Kidney capillary endothelial cell (primary cell): ENCODE measurements at places on chromosomes 16 and 17.
A peak's percentile ranks its signal among the peaks of the same experiment; 100 is the strongest.

DNA sequence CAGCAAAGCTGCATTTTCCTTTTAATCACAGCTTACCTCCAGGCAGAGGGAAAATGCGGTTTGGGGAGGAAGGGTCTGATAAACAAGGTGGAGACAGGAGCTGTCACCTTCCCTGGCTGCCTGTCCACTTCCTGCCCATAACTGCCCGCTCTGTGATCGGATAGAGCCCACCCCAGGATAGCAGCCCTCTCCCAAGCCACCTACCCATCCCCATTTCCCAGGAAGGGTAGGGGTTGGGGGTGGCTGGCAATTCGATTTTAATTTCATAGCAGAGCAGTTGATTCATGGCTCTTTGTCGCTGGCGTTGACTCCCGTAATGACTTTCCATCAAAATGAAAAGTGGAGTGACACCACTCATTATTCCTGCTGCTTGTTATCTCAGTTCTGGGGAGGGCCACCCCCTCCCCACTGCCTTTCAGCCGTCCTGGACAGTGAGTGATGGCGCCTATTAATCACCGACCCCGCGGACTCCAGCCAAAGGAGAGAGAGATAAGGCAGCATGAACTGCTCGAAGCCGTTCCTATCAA lies 11.2 kb downstream of the CDK5RAP3 start:
- DNase-seq = no peak

DNA sequence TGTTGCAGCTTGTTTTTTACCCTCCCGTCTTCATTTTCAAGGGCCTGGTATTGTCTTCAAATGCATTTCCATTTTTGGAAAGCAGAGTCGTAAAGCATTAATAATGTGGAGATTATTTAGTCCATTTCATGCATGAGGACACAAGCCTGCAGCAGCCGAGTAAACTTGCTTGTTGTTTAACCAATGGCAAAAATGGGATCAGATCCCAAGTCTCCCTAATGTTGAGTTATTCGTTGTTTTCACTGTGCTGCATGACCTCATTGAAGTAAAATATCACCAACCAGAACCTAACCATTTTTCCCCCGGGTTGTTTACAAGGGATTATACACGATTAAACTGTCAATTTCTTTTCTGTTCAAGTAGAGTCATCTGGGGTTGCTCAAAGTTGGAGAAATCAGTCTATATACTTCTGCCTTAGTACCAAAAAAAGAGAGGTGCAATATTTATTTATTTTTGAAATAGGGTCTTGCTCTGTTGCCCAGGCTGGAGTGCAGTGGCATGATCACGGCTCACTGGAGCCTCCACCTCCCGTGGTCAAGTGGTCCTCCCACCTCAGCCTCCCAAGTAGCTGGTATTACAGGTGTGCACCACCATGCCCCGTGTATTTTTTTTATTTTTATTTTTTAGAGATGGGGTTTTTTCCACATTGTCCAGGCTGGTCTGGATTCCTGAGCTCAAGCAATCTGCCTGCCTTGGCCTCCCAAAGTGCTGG lies 12.4 kb downstream of the AMZ2 start:
- no peak for DNase-seq

GRCh38 chr16:4981473-4981872 lies 23.3 kb downstream of the SEC14L5 start:
- no peak for DNase-seq

GRCh38 chr16:3474136-3474779 lies 21.0 kb downstream of the C16orf90 start:
- no peak for DNase-seq

- no peak for DNase-seq
Observed at GRCh38 chr16:75742424-75743047, 16.2 kb upstream of the CPHXL start.

GRCh38 chr17:78741644-78742284 lies 40.3 kb downstream of the CYTH1 start:
- no peak for DNase-seq

GRCh38 chr17:353838-354234 lies 1.2 kb upstream of the RPH3AL start:
- DNase-seq = no peak

DNA sequence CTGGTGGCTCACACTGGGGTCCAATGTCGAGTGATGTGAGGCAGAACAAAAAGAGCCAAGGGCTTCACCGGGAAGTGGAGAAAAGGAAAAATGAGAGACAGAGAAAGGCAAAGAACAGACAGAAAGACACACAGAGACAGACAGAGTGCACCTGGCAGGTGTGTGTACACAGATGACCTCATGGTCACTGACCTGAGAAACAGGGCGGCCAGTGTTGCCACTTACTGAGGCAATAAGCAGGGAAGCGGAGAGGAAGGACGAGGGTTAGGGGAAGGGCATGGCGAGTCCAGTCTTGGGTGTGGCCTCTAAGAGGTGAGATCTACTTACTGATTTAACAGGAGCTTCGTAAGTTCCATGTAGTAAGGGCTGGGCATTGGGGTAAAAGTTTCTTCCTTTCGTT lies 7.5 kb downstream of the GINS2 start:
- no peak for DNase-seq

GRCh38 chr17:77875881-77876509 lies 82.5 kb upstream of the TNRC6C start:
- DNase-seq = no peak

GRCh38 chr17:5330981-5331380 lies 48.9 kb downstream of the RABEP1 start:
- DNase-seq = peak; percentile 2

DNA sequence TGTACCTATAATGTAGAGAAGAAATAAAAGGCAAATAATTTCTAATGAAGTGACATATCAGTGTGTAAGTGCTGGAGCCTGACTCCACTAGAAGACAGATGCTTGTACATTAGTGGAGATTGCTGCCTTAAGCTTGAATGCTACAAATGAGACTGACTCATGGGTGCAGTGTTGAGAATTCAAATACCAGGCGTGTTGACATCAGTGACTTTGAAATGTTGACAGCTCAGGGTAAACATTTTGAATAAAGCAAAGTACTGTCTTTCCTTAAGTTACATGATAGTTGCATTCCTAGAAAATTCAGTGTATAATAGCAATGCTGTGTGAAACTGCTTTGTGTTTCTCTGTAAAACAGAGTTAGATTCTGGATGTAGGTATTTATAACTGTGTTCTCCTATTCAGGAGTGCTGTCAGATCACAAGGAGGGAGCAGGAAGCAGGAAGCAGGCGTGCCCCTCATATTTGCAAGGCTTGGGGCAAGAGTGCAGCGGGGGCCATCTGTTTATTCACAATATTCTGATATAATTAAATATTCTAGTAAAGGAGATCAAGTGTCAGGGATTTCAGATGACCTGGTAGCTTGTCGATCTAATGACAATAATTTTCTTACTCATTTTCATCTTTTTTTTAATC lies 119.0 kb downstream of the SPECC1 start:
- DNase-seq = no peak

DNA sequence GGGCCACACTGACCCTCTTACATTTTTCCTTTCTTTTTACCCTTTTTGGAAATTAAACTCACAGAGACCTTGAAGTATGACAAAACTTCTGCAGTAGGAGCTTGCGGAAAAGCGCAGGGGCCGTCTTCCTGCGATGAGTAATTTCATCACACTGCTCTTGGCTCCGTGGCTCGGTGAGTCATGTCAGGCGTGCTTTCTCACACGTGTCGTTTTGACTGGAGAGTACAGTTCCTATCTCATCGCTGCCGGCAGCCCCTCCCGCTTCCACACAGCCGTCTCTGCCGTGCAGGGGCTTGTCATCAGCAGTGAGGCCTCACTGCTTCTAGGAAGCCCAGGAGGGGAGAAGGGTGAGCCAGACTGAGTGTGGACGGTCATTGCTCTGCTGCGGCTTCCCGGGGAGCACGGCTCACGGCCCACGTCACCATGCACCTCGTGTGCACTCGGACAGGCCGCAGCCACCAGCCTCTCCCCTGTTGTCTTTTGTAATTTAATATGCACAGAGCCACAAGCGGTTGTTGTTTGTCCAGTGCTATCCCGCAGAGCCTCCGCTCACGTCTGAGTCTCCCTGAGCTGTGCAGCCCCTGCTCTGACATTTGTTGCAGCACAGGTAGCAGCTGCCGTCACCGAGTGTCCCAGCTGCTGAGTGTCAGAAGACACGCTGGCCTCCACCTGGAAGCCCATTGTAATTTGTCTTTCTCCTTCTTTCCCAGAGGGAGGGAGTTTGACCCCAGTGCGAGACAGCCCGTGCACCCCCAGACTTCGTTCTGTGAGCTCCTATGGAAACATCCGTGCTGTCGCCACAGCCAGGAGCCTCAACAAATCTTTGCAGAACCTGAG lies 99.4 kb upstream of the CHMP6 start:
- peak; percentile 97 for DNase-seq

GRCh38 chr17:51120357-51120738 lies 320 bp downstream of the SPAG9 start:
- no peak for DNase-seq

DNA sequence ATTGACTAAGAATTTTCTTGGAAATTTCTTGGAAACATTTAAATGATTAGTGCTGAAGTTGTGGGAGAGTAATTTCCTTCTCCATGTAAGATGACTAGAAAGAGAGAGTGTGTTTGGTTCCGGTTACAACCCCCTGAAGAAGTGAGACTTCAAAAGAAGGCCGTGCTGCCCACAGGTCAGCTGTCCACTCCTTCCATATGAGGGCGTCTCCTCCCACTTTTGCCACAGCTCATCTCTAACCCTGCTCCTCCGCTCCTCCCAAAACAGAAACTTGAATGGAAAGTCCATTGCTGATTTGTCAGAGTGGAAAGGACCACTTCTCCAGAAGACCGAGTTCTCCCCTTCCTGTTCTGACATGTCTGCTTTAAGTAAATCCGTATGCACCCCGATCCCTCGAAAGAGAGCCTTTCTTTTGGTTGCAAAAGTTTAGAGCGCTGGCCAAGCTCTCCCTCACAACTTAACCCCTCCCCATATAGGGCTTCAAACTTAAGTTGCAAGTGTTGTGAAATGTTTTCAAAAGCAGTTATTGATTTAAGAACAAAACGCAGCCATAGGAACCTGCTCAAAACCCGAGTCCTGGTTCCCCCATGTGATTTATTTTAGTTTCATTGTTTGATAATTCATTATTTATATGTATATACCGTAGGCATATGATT lies 129.5 kb downstream of the SOCS1 start:
- DNase-seq = no peak

GRCh38 chr17:32136856-32137255 lies 5.4 kb upstream of the RHOT1 start:
- DNase-seq = no peak

DNA sequence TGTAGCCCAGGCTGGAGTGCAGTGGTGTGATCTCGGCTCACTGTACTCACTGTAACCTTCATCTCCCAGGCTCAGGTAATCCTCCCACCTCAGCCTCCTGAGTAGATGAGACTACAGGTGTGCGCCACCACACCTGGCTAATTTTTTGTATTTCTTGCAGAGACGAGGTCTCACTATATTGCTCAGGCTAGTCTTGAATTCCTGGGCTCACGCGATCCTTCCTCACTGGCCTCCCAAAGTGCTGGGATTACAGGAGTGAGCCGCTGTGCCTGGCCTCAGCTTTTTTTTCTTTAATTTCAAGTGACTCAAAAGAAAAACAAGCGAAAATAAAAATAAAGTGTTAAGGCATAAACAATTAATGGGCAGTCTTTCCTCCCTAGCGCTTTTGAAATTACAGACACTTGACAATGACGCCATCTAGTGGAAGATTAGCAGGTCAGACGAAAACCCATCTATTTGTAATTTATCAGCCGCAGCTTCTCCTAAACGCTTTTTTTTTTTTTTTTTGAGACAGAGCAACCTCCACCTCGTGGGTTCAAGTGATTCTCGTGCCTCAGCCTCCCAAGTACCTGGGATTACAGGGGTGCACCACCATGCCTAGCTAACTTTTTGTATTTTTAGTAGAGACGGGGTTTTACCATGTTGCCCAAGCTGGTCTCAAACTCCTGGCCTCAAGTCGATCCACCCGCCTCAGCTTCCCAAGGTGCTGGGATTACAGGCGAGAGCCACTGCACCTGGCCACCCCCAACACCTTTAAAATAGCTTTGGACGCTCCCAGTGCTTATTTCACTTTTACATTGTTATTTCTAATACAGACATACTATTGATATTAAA lies 28.1 kb upstream of the PECAM1 start:
- DNase-seq = peak; percentile 69

- DNase-seq = no peak
Observed at GRCh38 chr17:34173241-34173640, 81.8 kb upstream of the CCL2 start.

DNA sequence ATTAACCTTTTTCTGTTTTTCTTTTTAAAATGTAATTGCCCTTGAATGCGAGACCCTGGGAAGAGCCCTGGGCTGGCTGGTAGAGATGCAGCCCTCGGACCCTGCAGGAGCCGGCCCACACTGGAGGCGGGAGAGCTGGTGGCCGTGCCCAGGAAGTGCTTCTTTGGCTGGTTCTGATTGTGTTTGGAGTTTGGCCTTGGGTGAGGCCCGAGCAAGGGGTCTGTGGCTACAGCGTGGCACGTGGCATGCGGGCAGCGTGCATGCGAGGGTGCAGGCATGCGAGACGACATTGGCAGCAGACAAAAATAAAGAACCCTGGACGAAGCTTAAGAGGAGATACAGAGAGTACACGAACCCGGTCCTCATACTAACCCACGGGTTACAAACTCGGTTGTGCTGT lies 49.7 kb downstream of the PRMT7 start:
- DNase-seq = no peak

DNA sequence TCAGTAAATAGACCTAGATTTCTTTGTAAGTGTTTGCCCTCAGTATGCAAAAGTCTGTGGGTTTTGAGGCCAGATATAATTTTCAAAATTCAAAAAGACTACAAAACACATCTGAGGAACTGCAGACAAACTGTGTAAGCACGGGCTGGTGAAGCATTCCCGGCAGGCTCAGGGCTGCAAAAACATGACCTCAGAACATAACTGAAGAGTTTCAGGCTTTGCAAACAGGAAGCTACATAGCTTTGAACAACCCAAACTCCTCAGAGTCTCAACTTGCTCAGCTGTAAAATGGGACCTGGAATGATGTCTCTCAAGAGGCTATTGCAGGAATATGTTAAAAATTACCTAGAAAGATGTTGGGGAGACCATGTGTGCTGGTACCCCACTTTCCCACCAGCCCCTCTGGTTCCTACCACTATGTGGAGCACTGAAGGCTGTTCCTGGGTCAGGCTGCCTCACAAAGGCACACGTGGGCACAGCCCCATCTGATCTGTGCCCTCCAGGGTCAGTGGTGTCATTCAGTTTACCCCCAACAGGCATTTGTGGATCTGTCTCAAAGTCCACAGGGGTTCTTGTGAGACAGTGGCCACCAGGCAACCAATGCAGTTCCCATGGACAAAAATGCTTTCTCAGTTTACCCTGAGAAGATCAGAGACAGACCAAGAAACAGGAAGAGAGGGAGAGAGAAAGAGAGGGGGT lies 72.9 kb downstream of the CREBBP start:
- no peak for DNase-seq

GRCh38 chr17:50948711-50949110 lies 82.6 kb upstream of the TOB1 start:
- no peak for DNase-seq

- no peak for DNase-seq
Observed at GRCh38 chr16:80997139-80997798, 9.4 kb downstream of the CMC2 start.

DNA sequence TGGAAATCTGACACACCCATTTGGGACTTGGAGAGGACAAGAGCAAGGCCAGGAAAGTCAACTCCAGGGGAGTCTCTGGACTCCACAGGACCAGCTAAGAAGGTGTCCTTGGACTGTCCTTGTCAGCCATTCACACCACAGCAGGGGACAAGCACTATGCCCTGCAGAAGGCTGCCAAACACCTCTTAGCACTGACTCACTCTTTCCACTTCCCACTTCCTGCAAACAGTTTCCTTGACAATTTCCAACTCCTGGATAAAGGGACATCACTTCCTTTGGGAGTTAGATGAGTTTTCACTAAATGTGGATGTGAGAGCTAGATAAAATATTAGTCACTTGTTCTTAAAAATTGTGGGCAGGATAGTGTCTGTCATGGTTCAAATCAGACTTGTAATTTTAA lies 37.8 kb upstream of the BCAR1 start:
- DNase-seq = peak; percentile 98
